ENCODE measurements at places on chromosomes 4 and X.

- DNase-seq, result no peak
Measured at GRCh38 chr4:93960450-93960849, 131.9 kb downstream of the ATOH1 start.

GRCh38 chr4:168978001-168978700 is 31.9 kb downstream of the CBR4 start:
- DNase-seq, result no peak

GRCh38 chrX:1392376-1393068 is 609 bp upstream of the SLC25A6 start:
- no peak for DNase-seq

- DNase-seq, result no peak
Measured at GRCh38 chr4:41839916-41840854, 91.7 kb upstream of the PHOX2B start.

GRCh38 chr4:67083496-67083895 is 461.8 kb downstream of the CENPC start:
- DNase-seq, result no peak

- peak; percentile 33 for DNase-seq
Measured at GRCh38 chr4:128811571-128812441, 2.3 kb downstream of the JADE1 start.

DNA sequence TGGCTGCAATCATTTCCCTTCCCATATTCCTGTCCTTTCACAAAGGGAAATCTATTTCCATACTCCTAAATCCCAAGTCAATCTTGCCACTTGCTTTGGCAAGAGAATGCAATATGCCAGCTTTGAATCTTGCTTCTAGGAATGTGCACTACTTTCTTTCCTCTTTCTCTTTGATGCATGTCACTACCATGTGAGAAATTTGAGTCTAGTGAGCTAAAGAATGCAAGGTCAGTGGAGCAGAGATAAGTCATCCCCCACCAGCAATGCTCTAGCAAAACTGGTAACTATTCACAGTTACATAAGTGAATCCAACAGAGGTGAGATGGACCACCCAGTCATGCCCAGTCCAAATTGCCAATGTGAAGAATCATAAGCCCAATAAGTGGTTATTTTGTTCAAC is 910.4 kb downstream of the RAB28 start:
- DNase-seq, result no peak

DNA sequence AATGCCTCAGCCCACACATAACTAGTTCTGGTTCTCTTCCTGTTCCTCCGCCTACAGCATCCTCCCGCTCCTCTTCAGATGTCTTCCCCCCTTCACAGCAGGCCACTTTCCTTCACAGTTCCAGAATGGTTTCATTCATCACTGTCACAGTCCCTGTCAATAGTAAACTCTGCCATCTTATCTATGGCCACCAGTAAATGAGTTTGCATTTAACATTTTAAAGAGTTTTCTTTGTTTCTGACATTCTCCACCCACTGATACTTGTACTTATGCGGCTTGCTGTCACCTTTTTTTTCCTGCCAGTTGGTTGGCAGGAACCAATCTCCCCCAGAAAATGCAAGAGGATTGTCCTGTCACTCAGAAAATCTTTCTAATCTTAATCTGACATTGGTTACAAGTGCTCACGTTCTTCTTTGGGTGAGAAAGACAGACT is 114.1 kb downstream of the GLUD2 start:
- no peak for DNase-seq

GRCh38 chrX:40166582-40166981 is 68.8 kb upstream of the BCOR start:
- DNase-seq, result no peak

- no peak for DNase-seq
Measured at GRCh38 chr4:37662251-37662650, 23.9 kb downstream of the RELL1 start.

Measured in stimulated activated CD4-positive, alpha-beta T cell treated with anti-CD3 and anti-CD28 coated beads, Interleukin-1b, Interleukin-23, amount 100 ng/mL, for 1 hour (primary cell).